ENCODE measurements at places on chromosomes 4 and X. TPM values are rescaled to one million over a fixed set of nuclear protein-coding genes. Genes with fewer than 3 reads are reported as not detected.

FABP2 gene
- polyA plus RNA-seq: not detected

RBMXL3 gene
- polyA plus RNA-seq: not detected

CXCL9 gene
- polyA plus RNA-seq: 0.06 TPM

MAGEA8 gene
- 0.10 TPM for polyA plus RNA-seq

TMEM150C gene
- 3.5 TPM for polyA plus RNA-seq

MAGED2 gene
- 988 TPM for polyA plus RNA-seq

ADAM29 gene
- not detected for polyA plus RNA-seq

SHOX gene
- polyA plus RNA-seq: 3.0 TPM

STAP1 gene
- polyA plus RNA-seq: 0.22 TPM

TIMP1 gene
- 120 TPM for polyA plus RNA-seq

PGAM4 gene
- not detected for polyA plus RNA-seq

PAGE4 gene
- not detected for polyA plus RNA-seq

CD38 gene
- 1.3 TPM for polyA plus RNA-seq

HTN3 gene
- not detected for polyA plus RNA-seq

FAT1 gene
- polyA plus RNA-seq: 107 TPM

DMRTC1 gene
- not detected for polyA plus RNA-seq

Data from hindlimb muscle (tissue), 1 donor.